Astrocyte (in vitro differentiated cells and primary cell): ENCODE measurements at places on chromosomes 12 and 14.

GRCh38 chr12:65590318-65590717 lies 234.0 kb upstream of the HMGA2 start:
- DNase-seq: no peak

DNA sequence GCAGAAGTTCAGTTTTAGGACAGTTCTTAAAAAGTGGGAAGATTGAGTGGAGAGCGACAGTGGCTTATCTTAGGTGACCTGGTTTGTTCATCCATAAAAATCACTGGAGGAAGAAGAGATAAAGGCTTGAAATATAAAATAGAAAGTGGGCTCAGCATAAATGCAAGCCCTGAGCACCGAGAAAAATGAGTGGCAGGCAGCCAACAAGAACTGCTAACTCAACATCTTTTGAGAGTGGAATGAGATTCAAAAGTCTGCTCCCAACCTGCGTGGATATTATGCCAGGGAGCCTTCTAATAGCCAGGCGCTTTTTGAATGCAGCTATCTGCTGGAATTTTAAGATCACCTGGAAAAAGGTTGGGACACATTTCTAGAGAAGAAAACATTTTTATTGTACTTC lies 666.5 kb downstream of the FLRT2 start:
- no peak for DNase-seq

- peak; percentile 51 for DNase-seq
Observed at GRCh38 chr12:120468325-120468820, 1.2 kb downstream of the SRSF9 start.

DNA sequence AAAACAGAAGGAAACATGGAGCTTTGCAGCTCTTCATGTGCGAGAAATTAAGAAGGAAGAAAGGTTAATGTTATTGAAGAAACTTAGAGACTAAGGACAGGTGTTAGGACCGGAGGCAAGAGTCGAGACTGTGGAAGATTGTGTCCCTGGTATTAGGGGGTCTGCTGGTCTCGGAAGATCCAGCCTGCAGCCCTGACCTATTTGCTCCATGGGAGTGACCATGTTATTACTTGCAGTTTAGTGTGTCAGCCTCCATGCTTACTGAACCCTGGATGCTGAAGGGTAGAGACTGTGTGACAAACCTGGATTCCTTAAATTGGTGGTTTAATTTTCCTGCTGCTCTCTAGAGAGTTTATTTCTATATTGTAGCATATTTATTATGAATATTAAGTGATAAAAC lies 580.6 kb downstream of the NOVA1 start:
- DNase-seq: no peak

- no peak for DNase-seq
Observed at GRCh38 chr14:38261620-38262019, 5.7 kb upstream of the CLEC14A start.

DNA sequence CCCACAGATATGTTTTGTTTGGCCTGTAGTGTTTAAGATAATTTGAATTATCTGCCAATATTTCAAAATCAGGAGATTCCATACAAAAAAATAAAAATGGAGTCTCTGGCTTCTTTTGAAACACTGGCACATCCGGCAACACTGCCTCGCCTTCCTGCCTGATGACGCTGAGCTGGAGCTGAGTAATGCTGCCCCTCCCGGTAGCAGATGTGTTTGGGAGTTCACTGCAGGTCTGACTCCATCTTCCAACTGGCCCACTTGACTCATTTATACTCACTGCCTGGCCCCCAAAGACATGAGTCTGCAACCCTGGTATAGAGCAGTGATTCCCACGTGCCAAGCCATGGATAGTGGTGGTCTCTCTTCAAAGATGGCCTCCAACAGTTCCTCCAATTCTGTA lies 7.4 kb downstream of the CIT start:
- DNase-seq: peak; percentile 85

DNA sequence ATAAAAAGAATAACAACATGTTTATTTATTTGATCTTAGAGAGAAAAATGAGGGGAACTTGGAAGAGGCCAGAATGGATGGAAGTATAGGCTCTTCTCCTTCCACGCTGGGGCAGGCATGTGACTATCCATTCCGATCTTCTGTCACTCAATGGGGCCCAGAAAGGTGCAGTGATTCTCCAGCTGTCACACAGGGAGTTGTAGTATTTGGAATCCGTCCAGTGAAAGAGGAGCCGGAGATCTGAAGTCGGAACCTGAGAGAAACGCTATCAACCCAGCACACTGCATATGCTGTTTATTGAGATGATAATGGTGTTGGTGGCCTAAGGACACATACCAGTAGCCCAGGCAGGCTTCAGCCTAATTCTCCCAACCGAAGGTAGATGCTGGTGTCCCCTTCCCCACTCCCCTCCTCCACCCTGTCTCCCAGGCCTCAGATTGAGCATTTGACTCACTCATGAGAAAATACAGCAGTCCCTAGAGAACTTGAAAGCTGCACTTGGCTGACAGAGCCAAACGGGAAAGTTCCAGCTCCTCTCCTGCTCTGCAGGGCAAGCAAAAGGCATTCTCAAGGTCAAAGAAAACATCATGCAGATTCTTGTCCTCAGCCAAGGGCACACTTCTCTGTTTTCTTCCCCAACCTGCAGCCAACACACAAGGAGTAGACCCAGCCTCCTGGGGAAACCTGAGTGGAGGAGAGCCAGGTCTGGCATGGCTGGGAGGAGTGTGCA lies 100.4 kb downstream of the IRF2BPL start:
- DNase-seq: no peak

DNA sequence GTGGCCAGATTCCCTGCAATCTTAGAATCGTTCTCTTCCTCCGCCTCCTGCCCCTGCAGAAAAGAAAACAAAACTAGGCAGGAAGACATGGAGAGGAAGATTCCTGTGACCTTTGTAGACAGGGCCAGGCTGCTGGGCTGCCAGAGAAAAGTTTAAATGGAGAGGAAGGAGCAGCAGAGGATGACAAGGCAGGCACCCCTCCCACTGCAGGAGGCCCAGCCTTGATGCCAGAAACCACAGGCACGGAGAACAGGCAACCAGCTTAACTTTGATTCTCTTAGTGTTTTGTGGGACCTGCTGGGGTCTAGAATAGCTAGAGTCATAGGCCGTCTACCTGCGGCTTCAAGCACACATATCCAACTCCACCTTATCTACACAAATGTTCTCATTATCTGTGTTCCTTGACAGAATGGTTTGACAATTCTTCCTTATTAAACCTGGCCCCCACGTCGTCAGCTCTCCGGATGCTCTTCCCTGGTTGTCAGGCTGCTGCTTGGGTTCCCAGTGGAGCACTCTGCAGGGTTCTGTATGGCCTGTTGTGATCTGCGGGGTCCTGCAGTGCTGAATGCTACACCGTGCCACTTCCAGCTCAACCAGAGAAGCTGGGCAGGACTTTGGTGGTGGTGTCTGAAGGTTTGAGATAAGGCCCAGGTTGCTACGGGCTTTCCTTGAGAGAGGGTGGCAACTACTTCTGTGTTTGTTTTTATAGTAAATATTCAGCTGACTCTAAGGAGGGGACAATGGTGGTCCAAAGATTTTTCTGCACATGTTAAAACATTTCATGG lies 609.5 kb downstream of the AACS start:
- no peak for DNase-seq

DNA sequence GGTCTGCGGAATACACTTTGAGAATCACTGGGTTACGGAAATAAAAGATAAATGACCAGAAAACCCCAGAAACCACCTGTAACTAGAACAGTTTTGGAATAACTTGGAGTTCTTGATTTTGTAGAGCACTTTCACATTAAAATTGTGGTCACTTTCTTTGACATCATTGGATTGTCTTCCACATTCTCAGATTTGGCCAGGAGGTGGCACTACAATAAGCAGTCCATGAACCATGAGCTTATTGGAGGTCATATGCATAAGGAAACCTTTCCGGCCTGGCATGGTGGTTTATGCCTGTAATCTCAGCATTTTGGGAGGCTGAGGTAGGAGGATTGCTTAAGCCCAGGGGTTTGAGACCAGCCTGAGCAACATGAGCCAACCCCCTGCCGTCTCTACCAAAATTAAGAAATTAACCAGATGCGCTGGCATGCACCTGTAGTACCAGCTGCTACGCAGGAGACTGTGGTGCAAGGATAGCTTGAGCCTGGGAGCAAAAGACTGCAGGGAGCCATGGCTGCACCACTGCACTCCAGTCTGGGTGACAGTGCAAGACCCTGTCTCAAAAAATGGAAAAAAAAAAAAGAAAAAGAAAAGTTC lies 107.7 kb upstream of the CAND1 start:
- peak; percentile 12 for DNase-seq
